ENCODE measurements at places on chromosomes 3 and 15.

DNA sequence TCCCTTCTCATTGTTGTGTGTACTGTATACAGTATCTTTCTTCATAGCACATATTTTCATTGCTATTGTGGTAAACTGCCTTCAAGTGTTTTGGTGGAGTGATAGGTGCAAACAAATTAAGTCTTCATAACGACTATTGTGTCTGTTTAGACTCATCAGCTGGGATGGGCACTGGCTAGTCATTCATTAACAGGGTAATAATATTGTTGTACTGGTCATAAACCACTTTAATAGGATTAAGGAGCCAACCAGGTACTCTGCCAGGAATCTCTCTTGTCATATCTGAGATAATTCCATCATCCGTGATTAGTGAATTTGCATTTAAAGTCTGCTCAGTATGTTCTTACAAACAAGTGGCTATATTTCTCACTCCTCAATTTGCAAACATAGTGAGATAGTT is 10.2 kb upstream of the TMEM45A start:
- no peak for DNase-seq

DNA sequence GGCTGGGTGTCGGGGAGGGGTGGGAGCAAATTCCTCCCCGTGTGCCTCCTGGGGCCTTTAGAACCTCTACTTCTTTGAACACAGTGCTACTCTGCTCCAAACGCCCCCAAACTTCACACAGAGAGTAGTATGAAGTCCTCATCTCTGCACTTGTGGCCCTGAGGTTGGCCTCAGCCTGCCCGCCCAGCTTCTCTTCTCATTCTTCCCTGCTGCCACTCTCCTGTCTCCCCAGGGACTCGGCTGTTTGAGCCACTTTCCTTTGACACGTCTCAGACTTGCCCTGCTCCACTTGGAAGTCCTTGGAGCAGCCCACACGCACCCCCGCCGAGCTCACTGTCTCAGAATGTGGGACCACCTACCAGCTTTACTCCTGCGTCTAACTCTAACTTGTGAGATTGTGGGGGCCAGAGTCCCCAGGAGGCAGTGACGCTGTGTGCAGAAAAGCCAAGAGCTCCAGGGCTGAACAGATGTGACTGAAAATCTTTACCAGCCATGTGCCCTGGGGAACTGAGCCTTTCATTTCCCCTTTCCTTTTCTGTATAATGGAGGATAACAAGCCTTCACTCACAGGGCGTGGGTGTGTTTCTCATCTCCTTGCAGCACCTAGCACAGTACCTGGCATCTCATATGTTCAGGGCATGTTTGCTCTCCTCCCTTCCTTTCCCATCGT is 233.6 kb upstream of the CTDSPL start:
- no peak for DNase-seq

GRCh38 chr3:9917820-9918219 is 922 bp downstream of the IL17RC start:
- no peak for DNase-seq

- no peak for DNase-seq
Measured at GRCh38 chr15:67691450-67691849, 133.9 kb upstream of the SKOR1 start.

GRCh38 chr3:31105011-31105410 is 210.6 kb upstream of the GADL1 start:
- DNase-seq = no peak

GRCh38 chr3:38167591-38167990 is 2.3 kb downstream of the OXSR1 start:
- DNase-seq = no peak

GRCh38 chr3:27166888-27167287 is 202.3 kb downstream of the NEK10 start:
- no peak for DNase-seq

- no peak for DNase-seq
Measured at GRCh38 chr3:40070816-40071215, 238.7 kb upstream of the EIF1B start.

- no peak for DNase-seq
Measured at GRCh38 chr15:67790610-67791319, 34.5 kb upstream of the SKOR1 start.

DNA sequence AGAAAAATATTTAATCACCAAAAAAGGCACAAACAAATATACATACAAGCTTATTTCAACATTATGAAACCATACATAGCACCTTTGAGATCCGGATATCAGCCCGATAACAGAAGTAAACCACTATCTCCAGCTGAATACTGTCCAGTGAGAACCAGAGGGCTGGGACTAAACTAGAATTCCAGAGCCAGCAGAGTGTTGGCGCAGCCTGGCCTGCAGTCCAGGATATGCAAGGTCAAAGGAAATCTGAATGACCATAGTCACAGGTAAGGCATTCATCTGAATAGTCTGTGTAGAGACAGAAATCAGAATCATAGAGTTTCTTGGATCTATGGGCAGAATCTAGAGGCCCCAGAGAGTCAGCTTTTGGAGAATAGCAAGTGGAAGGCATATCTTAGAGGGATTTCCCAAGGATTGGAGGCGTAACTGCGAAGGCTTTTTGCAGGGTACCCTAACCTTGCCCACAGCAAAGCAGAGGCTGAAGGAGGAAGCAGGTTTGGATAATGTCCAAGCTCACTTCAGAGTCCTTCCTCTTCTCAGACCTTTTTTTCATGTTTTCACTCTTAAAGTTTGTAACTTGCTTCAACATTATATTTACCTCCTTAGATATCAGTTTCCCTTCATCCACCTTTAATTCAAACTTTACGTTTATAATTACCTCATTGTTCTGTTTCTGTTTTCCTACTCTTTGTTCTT is 32.5 kb upstream of the TP63 start:
- DNase-seq = no peak

GRCh38 chr15:29968895-29969561 is 113.7 kb upstream of the GOLGA8J start:
- no peak for DNase-seq

DNA sequence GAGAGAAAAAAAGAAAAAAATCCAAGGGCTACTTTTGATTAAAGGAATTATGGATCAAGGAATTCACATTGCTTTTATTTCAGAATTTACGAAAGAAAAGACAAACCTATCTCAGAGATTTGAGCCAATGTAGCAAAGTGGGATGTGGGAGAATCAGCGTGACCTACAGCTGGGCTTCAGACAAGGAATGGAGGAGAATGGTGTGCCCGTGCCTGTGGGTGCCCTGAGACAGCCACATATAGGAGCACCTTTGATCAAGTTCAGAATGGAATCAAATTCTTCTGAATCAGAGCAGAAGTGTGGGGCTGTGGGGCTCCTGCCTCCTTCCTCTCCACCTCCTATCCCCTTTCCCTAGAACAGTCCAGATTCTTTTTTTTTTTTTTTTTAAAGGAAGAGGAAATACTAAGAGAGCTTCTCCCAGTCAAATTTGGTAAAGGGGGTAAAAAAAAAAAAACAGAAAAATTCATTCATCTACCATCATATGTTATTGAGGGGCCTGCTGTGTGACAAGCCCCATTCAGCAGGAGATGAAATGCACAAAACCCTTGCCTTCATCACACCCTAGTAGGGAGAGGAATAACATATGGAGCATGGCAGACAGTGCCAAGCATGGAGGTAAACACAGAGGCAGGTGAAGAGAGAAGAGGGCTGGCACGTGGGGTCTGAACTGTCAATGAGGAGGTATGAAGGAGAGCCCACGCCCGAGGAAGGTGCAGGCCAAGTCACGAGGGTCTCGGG is 25.0 kb upstream of the MUSTN1 start:
- DNase-seq = no peak

DNA sequence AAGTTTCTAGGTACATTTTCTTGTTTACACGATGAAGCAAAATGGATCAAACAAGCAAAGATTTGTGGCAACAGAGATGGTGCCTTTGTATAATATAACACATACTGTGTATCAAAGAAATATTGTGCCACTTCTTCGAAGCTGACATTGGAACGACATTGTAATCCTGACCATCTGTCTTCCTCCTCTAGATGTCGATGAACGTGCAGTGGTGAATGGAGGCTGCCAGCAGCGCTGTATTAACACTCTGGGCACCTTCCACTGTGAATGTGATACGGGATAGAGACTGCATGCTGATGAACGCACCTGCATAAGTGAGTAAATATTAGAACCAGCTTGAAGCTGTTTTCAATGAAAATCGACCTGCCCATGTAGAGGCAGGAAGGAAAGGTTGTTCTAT is 613.3 kb upstream of the GOLIM4 start:
- no peak for DNase-seq

- DNase-seq = no peak
Measured at GRCh38 chr3:34298653-34299052, 500.2 kb downstream of the PDCD6IP start.

GRCh38 chr15:49619226-49619625 is 1.4 kb downstream of the FAM227B start:
- DNase-seq = no peak

DNA sequence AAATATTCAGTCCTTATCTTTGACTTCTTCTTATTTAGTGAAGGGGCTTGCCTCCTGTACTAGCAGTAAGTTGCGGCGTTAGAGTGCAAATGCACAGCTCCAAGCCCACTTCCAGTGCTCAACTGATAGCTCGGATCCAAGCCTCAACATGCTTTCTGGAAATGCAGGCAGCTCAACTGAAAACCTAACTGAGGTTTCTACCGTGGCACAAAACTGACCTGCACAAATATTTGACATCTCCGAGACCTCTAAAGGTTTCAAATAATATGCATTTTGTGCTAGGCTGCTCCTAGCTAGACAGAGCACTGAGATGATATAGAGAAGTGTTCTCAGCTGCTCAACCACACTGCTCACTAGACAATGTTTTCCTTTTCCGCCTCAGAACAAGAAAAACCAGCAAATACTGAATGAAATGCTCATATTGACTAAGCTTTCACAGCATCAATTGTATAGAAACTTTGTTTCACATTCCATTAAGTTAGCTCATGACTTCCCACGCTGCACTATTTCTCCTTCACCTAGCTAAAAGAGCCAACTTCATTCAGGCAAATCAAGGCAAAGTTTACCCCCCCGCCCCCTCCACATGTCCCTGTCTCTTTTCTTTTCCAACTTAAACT is 822 bp downstream of the ZNF385D start:
- no peak for DNase-seq

- DNase-seq = no peak
Measured at GRCh38 chr15:39934397-39935071, 619 bp downstream of the EIF2AK4 start.

DNA sequence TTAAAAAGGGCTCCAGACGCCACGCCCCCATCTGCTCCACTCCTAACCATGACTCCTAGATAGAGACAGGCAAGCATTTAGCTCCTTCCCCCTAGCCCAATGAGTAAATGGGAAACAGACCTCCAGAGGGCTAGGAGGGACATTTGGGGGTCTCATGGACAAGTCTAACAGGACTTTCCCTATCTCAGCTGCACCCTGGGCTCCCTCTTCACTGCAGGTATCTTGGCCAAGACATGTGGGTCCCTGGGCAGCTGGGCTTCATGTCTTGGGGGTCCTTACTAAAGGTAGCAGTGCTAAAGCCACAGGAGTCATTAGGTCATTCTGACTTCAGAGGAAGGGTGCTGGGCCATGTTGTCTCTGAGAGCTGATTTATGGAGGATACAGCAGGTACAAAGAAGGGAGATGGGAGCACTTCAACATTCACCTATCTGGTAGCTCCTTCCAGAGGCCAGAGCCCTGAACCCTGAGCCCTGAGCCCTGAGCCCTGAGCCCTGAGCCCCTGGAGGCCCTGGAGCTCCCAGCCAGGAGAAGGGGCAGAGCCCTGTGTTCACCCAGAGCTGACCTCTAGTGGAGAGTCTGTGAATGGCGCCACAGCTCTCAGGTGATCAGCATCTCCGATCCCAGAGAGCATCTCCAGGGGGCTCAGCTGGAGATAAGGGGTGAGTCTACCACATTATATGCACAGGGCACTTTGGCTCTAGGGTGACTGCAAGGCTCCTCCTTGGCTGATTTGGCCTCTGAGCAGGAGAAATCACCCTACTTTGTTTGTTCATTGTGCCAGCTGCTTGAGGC is 40.1 kb upstream of the EPHB1 start:
- DNase-seq = peak; percentile 43

DNA sequence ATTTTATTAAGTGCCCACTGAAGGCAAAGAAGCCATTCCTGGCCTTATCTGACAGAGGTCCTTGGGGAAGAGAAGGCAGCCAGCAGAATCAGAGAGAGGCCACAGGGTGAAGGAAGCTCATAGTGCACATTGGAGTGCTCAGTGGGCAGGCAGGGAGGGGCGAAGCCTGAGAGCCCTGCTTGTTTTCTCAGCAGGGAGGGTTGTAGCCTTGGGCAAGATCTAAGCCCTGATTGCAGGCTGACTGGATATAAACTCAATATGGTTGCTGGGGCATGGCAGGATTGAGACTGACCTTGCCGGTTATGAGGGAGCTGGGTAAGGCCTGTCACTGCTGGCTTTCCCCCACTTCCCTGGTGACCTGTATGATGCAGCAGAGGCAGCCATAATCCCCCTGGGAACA is 7.5 kb upstream of the IGSF11 start:
- DNase-seq = no peak

- no peak for DNase-seq
Measured at GRCh38 chr3:183584246-183584913, 28.9 kb upstream of the KLHL6 start.

GRCh38 chr15:39595338-39596221 is 14.7 kb downstream of the THBS1 start:
- DNase-seq = no peak

DNA sequence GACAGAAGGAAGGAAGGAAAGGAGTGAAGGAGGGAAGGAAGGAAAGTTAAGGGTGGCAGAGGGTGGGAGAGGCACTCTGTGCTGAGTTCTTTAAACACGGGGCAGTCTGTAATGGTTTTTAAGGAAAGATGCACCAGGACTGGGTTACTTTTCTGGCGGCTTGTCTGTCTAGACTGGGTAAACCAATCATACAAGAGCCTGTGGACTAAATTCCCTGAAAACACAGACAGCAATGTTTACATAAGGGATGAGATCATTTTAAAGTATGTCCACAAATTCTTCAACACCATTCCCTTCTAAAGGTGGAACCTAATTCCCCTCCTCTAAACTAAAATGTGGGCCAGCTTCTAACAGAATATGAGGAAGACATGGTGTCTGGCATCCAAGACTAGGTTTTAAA is 235.5 kb upstream of the IGF1R start:
- no peak for DNase-seq

DNA sequence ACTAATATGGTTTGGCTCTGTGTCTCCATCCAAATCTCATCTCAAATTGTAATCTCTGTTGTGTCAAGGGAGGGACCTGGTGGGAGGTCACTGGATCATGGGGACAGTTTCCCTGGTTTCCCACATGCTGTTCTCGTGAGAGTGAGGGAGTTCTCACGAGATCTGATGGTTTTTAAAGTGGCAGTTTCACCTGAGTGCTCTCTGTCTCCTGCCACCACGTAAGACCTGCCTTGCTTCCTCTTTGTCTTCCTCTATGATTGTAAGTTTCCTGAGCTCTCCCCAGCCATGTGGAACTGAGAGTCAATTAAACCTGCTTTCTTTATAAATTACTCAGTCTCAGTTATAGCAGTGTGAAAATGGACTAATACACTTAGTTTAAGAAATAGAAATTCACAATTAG is 228.9 kb downstream of the CD47 start:
- DNase-seq = peak; percentile 29

All from KBM-7 (cell line).